ENCODE measurements at places on chromosomes 4 and X.
A peak's percentile ranks its signal among the peaks of the same experiment; 100 is the strongest.

DNA sequence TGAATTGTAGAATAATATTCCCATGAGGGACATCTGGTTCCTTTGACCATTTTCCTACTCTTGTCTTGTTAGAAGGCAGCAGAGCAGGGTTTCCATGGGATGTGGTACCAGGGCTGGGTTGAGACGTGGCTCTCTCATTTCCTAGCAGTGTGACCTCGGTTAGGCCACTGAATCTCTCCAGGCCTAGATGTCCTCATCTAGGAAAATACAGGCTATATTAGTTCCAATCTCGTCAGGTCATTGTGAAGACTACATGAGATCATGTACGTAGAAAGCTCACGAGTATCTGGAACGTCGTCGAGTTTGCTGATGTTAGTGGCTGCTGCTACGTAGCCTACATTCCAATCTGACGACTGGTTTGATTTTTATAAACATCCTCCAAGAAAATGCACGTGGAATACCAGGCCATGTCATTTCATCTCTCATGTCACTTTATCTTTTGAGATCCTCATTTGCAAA lies 278.2 kb upstream of the GATB start:
- no peak for DNase-seq

DNA sequence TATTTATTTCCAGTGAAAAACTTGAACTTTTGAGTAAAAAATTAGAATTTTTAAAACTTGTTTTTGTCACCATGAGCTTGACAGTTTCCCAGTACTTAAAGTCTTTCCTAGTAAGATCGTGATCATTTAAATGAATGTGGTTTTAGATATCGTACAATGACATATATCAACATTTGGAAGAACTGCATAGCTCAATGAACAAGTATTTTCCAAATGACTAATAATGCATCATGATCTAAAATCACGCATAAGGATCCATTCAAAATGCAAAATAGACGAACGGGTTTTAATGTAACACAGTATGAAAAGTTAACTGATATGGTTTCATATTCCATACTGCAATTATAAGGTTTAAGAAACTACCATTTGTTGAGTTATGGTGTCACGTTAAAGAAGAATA lies 4.1 kb upstream of the NDNF start:
- no peak for DNase-seq

- DNase-seq, result no peak
Observed at GRCh38 chrX:45518552-45518951, 317.9 kb upstream of the DIPK2B start.

DNA sequence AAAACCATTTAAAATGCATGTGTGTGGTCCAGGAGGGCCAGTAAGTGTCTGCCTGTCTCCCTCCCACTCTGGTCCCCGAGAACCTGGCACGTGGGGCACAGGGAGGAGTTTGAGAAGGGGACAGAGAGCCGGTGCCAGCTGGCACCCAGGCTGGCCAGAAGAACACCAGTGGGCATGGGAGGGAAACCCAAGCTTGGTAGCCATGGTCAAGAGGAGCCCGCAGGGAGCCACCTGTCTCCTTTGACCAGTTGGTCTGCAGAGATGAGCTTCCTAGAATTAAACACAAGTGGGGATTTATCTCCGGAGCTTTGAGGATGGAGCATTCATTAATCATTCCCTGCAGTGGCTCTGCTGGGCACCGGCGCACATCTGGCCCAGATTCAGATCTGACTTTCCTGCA lies 41.6 kb downstream of the HMX1 start:
- no peak for DNase-seq

DNA sequence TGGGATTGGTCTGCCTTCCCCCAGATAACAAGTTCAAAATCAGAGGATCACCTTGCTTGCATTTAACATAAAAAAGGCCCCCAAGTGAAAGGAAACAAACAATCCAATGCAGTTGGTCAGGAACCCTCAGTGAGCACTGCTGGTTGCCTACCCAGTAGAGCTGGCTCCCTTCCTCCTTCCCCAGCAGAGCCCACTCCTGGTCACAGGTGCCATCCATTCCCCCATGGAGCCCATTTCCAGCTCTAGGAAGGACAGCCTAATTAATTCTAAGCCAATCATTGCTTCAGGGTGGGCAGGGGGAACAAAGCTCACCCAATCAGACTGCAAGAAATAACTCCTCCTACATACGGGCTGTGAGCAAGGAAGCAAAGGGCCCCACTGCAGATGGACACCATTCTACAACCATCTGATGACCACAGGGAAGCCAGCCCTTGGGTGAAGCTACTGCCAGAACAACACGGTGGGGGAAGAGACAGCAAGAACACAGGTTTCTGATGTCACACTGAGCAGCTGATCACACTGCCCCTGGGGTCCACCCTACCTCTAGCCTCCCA lies 86.5 kb downstream of the SH3KBP1 start:
- no peak for DNase-seq

DNA sequence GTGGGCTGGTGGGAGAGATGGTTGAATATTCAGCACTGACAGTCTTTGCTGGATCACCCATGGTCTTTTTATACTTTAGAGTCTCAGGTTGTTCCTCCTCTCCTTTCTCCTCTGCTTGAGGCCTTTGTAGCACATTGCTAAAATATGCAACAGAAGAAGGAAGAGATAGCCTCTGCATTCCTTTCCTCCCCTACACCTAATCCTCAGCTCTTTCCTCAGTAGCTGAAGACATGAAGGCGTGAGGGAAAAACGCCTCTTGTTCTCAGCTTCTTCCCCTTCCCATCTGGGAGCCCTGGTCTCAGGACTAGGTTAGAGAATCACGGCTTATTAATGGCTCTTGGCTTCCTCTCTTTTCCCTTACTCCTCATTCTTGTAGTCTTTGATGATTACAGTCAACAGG lies 76.8 kb downstream of the RNF150 start:
- no peak for DNase-seq

- no peak for DNase-seq
Observed at GRCh38 chr4:144356941-144357381, 216.4 kb upstream of the GYPA start.

DNA sequence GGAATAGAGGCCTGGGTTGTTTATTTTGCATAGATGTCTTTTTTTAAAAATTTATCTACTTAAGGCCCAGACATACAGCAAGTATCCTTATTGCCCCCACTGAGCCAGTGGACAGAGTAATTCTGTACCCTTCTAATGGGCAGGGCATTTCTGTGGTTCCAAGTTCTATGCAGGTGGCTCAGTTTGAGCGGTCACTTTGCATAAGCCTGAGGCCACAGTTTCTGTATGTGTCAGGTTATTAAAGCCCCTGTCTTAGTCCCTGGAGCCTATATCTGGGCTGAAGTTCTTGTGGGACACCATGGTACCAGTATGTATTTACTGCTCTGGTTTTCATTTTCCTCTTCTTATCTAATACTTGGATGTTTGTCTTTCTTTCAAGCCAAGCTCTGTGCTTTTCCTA lies 168.8 kb downstream of the MID1IP1 start:
- no peak for DNase-seq

GRCh38 chrX:153773741-153774575 lies 6.9 kb upstream of the SRPK3 start:
- DNase-seq, result no peak

DNA sequence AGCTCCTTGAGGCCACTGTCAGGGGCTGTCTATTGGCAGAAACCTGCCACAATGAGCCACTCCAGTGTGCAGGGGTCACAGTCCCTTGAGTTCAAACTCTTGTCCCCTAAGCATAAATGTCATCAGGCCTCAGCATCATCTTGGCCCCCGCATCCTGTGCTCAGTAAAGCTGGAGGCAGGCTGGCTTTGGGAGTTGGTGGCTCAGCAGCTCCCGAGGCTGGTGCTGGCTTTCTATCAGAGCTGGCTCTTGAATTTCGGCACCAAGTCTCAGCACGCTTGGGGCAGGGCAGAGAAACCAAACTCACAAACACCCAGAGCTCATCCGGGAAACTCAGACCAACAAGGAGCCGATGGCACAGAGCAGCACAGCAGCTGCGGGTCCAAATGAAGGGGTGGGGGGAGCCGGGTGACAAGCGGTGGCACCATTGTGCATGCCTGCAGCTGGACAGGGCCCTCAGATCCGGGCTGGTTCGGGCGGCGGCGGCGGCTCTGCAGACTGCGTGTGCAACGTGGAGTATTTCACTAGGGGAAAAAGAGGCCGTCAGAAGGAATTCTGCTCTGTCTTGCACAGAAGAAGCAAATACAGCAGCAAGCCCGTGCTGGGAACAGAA lies 75.5 kb downstream of the MTMR1 start:
- DNase-seq, result no peak

- no peak for DNase-seq
Observed at GRCh38 chr4:132297346-132297745, 851.7 kb upstream of the PCDH10 start.

DNA sequence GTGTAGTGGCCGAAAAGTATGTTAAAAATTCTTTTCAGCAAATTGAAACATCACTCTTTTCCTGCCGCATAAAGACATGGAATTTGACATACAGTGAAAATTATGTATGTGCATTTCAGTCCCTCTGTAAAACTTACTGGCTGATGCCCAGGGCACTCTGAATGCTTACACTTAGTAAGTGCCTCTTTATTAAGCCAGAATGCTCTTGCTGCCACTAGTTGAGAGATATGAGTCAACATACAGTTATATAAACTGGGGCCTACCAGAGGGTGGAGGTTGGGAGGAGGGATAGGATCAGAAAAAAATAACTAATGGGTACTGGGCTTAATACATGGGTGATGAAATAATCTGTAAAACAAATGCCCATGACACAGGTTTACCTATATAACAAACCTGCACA lies 38.1 kb upstream of the TRPC5 start:
- DNase-seq, result no peak

- no peak for DNase-seq
Observed at GRCh38 chr4:94934864-94935263, 177.1 kb downstream of the BMPR1B start.

DNA sequence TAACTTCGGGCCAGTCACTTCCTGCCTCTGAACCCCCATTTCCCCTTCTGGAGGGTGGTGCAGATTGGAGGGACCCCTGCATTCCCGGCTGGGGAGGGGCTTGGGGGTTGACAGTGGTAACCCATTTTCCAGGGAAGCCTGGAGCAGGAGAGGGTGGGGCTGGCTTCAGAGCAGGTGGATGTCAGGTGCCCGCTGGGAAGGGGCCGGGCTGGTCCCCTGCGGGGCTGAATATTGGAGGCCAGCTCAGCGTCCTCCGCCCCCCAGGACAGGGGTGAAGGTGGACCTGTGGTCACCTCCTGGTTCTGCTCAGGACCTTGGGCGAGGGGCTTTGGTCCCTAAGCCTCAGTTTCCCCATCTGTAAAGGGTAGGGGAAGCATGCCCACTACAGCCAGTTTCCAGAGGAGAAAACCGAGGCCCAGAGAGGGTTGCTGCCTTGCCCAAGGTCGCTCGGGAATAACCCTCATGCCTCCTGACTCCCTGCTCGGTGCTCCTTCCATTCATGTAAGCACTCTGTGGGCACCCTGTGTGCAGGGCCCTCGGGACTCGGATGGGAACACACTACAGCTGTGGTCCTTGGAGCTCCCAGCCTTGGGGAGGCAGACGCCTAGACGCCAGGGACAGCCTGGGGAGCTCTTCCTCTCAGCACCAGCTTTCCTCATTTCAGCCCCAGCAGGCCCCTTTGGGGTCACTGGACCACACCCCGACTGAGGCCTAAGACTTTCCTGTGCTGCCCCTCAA lies 683 bp downstream of the MAN2B2 start:
- DNase-seq, result no peak

- DNase-seq, result no peak
Observed at GRCh38 chr4:4436244-4436823, 49.4 kb downstream of the NSG1 start.

DNA sequence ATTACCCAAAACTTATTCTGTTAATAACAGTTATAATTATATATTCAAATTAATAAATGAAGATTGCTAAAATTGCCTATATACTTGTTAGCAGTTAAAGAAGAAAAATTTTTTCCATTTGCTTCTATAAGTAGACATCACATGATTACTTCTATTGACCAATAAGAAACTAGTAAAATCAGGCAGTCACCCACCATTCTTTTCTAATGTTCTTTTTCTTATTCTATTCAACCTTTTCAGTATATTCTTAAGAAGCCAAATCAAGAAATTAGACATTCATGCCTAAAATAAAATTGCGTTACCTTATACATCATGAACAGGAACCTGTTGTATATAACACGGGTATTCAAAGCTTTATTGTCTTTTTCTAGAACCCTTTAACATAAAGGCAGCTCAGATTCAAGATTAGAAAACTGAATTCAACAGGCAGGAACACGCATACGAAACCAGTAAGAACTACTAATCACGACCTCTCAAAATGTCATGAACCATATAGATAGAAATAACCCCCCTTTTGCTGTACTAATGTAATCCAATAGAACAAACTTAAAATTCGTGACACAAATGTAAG lies 568.1 kb upstream of the DIPK2B start:
- no peak for DNase-seq

DNA sequence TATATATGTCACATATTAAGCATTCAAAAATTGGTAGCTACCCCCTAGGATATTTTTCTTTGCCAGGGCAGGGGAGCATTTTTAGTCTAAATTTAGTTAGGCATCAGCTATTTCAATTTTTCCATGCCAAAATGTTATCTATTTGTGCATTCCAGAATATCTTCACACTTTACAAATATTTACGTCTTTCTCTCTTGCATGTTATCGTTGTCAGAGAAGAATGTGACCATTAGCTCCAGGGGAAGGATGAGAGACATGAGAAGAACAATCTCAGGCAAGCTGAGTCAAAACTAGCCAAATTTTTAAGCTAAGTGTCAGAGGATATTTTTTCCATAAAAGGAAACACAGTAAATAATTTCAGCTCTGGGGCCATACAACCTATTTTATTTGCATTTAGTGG lies 885.0 kb upstream of the EPHA5 start:
- DNase-seq, result no peak

- peak; percentile 27 for DNase-seq
Observed at GRCh38 chr4:153152501-153153338, 51.5 kb upstream of the TRIM2 start.

GRCh38 chr4:8617486-8618040 lies 25.0 kb downstream of the CPZ start:
- no peak for DNase-seq

- DNase-seq, result no peak
Observed at GRCh38 chrX:50448565-50448964, 22.1 kb downstream of the DGKK start.

DNA sequence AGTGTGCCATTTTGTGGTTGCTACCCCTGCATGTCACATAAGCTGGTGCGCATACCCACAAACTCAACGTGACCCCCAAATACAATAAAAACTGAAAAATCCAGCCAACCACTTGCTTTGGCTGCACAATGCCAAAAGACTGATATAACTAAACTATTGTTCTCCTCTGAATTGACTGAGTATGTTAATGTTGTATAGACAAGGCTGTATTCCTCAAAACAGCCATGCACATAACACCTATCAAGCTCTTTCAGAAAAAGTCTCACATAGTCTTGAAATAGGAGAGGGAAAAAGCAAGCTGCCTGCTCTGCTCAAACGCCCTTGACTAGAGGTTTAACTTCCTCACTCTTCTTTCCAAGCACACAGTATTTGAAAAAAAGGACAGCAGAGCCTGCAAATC lies 126.4 kb upstream of the NOCT start:
- DNase-seq, result no peak

DNA sequence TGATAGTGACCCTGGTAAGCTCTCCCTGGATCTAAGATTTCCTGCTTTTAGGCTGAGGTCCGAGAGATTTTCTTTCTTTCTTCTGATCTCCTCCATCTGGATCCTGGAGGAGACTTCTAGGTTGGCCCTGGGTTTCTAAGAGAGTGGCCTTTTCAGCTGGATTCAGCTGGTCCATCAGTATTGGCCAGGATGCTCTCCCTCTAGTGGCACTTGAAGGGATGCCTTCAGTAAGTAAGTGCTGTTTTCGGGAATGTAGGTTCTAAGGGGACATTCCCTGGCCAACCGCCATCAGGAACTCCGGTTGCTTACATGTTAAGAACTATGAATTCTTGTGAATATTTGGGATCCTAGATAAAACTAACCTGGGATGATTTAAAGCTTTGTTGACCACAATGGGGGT lies 56.9 kb downstream of the SERTM2 start:
- DNase-seq, result no peak

All from NCI-H446 treated with DMSO at 0.1 percent for 48 hours (cell line).